NCI-H1694 treated with DMSO at 0.1 percent for 48 hours (cell line): ENCODE measurements at places on chromosomes 6 and 20.

GRCh38 chr6:3124667-3125066 lies 6.2 kb downstream of the BPHL start:
- no peak for DNase-seq

GRCh38 chr6:33203443-33204164 lies 851 bp upstream of the HSD17B8 start:
- DNase-seq = no peak

- no peak for DNase-seq
Observed at GRCh38 chr6:170366248-170366960, 59.8 kb downstream of the FAM120B start.

DNA sequence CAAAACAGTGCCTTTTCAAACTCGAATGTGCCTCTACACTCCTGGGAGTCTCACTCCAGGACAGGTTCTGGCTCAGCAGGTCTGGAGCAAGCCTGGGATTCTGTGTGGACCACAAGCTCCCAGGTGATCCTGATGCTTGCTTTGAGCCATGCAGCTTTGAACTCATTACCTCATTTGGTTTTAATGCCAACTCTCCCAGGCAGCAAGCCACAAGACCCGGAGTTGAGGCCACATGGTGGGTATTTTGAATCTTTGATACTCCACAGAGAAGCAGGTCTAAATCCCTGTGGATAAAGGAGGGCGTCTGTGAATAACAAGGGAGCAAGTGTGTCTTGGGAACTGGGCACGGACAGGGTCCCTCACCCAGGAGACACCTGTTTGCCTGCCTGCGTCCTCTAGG lies 205.4 kb upstream of the CST7 start:
- no peak for DNase-seq

GRCh38 chr6:144951730-144952437 lies 666.7 kb downstream of the UTRN start:
- no peak for DNase-seq

DNA sequence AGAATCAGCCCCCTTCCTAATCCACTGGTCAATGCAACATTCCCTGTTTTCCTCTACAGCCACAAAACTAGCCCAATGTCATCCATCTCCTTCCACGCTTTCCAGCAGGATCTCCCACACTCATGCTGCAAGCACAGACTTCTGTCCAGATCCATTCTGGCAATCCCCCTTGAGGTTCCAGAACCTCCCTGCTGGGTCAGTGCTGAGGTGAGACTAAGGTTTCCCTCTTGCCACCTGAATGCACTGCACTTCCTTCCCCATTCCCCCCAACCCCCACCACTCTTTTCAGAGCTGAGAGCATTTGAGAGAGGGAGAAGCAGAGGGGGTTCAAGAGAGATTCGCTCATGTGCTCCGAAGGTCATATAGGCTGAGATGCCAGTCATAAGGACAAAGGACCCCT lies 43.9 kb downstream of the EBF4 start:
- no peak for DNase-seq

- no peak for DNase-seq
Observed at GRCh38 chr6:138477913-138478539, 21.3 kb downstream of the NHSL1 start.

- no peak for DNase-seq
Observed at GRCh38 chr6:119076173-119076572, 2.3 kb downstream of the FAM184A start.

DNA sequence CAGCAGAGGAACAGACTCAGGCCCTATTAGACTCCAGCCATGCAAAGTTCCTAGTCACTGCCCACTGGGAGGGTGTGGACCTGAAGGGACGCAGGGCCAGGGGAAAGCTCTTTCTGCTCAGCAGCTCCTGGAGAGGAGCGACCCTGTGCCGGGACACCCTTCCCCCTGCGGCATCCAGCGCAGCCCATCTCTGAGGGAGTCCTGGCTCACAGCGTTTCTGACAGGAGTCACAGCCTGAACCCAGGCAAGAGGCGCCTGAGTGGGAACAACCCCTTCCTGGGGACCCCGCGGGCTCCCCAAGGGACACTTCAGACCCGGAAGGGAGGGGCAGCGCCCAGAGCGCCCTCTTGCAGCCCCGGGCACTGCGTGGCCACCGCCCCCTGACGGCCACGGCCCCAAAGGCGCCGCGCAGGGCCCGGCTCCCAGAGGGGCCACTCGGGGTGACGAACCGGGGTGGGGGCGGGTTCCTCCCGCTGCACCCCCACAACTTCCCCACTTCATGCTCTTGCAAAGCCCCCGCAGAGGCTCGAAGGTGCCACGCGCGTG lies 862 bp downstream of the UCKL1 start:
- no peak for DNase-seq

DNA sequence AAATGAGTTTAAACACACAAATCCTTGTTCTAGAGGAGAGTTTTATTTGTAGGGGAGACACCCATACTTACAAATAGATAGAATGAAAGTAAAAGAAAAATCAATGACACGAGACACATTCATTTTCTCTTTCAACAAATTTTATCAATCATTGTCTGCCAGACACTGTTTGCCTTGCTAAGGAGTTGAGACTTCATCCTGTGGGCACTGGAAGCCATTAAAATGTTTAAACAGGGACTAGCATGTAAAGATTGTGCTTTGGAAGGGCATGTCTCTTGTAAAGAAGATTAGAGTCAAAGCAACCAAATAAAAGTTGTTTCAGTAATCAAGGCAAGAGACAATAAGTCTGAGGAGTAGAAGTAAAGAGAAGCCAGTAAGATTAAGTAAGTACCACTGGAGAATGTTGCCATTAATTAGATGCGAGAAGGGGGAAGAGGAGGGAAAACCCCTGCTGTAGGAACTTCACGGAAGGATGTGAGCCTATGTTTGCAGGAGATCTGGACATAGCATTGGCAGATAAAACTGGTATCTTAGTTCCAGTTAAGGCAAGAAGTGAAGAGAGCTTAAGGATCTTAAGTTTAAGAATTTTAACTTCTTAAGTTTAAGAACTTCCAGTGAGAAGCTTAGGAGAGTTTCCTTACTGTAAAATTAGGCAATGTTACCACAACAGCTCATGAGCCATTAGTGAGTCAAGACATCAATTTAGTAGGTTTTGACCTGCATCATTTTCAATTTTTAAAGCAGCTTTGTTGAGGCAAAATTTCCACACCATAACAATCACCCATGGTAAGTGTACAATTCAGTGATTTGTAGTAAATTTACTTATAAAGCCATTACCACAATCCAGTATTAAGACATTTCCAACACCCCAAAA lies 117.0 kb upstream of the UST start:
- no peak for DNase-seq

DNA sequence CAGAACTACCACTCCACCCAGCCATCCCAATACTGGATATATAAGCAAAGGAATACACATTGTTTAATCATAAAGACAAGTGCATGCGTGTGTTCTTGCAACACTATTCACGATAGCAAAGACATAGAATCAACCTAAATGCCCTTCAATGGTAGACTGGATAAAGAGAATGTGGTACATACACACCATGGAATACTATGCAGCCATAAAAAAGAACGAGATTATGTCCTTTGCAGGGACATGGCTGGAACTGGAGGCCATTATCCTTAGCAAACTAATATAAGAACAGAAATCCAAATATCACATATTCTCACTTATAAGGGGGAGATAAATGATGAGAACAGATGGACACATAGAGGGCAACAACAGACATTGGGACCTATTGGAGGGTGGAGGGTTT lies 156.6 kb downstream of the LRRC1 start:
- no peak for DNase-seq

DNA sequence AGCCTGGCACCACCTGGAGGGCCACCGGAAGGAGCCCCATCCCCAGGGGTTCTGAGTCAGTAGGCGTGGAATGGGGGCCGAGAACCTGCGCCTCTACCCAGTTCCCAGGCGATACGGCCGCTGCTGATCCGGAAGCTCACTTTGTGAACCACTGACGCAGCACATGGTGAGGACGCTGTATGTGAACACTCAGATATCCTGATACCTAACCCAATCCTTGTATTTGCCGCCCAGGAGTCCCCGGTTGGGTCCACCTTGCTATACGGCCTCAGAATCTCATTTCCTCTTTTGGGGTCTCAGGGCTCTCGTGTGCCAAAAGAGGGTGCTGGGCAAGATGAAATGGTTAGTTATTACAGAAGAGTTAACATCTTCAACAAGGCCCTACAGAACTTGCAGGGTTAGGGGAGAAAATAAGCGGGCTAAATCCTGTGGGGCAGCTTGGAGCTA lies 604 bp upstream of the RAB5IF start:
- no peak for DNase-seq

DNA sequence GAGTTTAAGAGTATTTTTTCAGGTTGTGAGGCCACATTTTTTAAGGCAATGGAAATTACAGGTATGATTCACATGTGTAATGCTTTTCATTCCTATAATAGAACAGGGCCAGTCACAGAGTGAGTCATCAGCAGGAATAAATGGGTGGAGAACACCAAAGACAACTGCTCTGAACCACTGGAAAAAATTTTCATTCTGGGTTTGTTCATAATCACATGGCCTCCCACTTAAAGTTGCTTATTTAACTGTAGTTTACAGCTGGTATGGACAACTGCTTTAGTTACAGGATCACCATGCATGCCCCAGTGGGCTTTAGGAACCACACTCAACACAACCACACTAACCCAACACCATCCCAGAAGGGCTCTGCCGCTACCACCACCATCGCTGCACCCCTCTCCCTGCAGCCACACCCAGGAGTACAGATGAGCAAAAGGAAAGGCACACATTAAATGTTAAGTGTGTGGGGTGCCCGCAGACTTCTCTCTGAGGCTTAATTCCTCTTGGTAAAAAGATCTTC lies 107.0 kb upstream of the DST start:
- no peak for DNase-seq

- peak; percentile 74 for DNase-seq
Observed at GRCh38 chr6:123393331-123393730, 243.4 kb downstream of the TRDN start.
